ENCODE measurements at places on chromosomes 4 and X. TPM values are rescaled to one million over a fixed set of nuclear protein-coding genes. Genes with fewer than 3 reads are reported as not detected.

- DNase-seq: no peak
Observed at GRCh38 chr4:48931459-48931858, 24.9 kb upstream of the OCIAD2 start.

- DNase-seq: no peak
Observed at GRCh38 chrX:46330981-46331380, 214.2 kb downstream of the ZNF674 start.

- DNase-seq: no peak
Observed at GRCh38 chr4:95572304-95572991, 23.7 kb upstream of the UNC5C start.

DNA sequence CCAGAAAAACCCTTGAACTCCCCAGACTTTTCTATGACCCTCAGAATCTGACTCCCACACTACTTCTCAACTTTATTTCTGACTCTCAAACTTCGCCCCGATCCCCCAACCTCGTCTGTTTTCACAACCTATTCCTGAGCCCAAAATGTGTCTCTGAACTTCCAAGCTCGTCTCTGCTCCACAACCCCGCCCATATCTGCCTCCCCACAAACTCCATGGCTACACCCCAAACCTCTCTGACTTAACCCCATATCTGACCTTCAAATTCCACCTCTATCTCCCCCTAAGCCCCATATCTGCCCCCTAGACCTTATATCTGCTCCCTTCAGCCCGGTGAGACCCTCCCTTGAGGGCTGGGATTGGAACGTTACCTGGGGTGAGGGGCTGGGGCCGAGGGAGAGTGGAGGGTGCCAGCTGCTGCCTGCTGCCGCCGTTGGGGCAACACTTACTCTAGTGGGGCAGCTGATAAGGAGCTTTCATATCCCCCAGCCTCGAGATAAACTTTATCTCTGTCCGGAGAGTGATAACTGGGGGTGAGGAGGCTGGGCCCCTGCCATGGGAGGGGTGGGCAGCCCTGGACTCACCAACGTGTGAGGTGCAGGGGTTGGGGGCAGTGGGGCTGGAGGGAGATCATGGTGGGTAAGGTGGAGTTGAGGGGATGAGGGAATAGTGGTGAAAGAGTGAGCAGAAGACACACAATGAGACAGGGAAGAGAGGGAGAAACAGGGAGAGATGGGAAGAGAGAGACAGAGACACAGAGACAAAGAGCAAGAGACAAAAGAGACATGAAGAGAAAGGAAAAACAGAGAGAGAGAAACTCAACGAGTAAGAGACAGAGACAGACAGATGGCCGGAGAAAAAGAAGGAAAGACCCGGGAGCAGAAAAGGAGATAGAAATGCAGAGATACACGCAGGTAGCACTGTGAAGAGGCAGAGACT, 1.4 kb downstream of the GATA1 start:
- DNase-seq: no peak

DNA sequence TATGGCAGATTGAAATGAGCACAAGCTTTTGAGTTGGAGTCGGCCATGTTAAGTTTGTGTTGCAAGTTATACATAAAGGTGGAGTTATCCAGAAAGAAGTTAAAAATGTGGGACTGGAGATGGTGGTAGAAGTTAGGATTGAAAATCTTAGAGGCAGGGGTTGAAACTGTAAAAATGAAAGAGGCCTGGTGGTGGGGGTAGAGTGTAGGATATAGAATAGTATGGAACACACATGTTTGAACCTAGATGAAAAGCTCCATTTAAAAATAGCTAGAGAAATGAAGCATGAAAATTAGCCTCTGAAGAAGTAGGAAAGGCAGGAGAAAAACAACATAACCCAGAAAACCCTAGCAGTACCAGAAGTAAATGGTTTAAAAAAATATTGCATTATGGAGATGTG, 131.8 kb upstream of the ENPEP start:
- DNase-seq: no peak

DNA sequence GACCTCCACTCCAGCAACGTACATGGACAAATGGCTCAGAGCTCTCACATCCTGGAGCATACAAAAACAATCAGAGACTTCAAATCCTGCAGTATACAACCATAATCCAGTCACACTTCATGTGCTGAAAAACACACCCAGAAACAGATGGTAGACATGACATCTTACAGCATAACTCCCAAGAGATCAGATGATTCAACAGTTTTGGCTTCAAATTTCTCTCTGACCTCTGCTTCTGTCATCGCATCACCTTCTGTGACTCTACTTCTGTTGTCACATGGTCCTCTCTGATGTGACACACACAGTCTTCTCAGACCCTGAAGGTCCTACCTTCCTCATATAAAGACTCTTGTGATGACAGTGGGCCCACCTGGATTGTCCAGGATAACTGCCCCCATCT, 18.5 kb downstream of the SUV39H1 start:
- no peak for DNase-seq

DNA sequence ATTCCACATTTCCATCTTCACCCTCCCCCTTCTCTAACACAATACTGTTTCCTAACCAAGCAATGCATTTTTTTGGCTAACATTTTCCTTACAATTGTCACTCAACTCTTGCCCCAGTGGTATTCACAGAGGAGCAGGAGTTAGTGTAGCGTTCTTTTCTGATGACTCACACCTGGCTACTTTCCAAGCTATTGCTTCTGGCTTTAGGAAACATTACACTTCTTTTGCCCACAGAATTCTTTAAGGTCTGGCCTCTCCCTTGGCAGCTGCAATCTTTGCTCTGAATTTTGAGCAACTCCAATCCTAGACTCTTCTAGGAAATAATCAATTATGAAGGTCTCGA, 27.5 kb upstream of the PDGFC start:
- no peak for DNase-seq

GRCh38 chrX:101415180-101416145, 7.4 kb downstream of the HNRNPH2 start:
- no peak for DNase-seq

RAI2 gene
- 13.7 TPM for total RNA-seq

PPP1R2C gene
- not detected for total RNA-seq

CAPN6 gene
- total RNA-seq: not detected

HPSE gene
- total RNA-seq: 0.83 TPM
